ENCODE measurements at places on chromosomes 13 and 19. TPM values are rescaled to one million over a fixed set of nuclear protein-coding genes. Genes with fewer than 3 reads are reported as not detected.

CLC gene
- not detected for total RNA-seq

INSL3 gene
- not detected for total RNA-seq

RNF17 gene
- not detected for total RNA-seq

TSEN34 gene
- 37.4 TPM for total RNA-seq

LILRB1 gene
- not detected for total RNA-seq

ZNF578 gene
- 1.00 TPM for total RNA-seq

ZNF626 gene
- 7.7 TPM for total RNA-seq

CAMSAP3 gene
- 0.22 TPM for total RNA-seq

GIPC3 gene
- 7.1 TPM for total RNA-seq

GNG7 gene
- total RNA-seq: 0.84 TPM

LAIR1 gene
- total RNA-seq: not detected

PLK5 gene
- not detected for total RNA-seq

MEIOSIN gene
- not detected for total RNA-seq

NUDT19 gene
- total RNA-seq: 13.8 TPM

CBY2 gene
- total RNA-seq: not detected

CCDC70 gene
- total RNA-seq: not detected

COL4A2 gene
- total RNA-seq: 792 TPM

KLK3 gene
- not detected for total RNA-seq

ZNF682 gene
- 3.4 TPM for total RNA-seq

MEF2B gene
- total RNA-seq: 1.3 TPM

PBX4 gene
- not detected for total RNA-seq

RFPL4A gene
- not detected for total RNA-seq

KRTDAP gene
- total RNA-seq: not detected

PSG11 gene
- total RNA-seq: not detected

MTMR6 gene
- 20.9 TPM for total RNA-seq

GPATCH1 gene
- total RNA-seq: 8.1 TPM

CEACAM1 gene
- total RNA-seq: 2.1 TPM

CCDC169 gene
- total RNA-seq: 2.5 TPM

CERS1 gene
- total RNA-seq: 4.0 TPM
